ENCODE measurements at places on chromosomes 16 and 17.

- no peak for DNase-seq
These were observed 62.5 kb downstream of the CYLD start for GRCh38 chr16:50804290-50804907.

- DNase-seq = no peak
These were observed 4.9 kb upstream of the PGAP6 start for GRCh38 chr16:386641-387156.

GRCh38 chr16:55955845-55956244, 80.7 kb upstream of the CES5A start:
- DNase-seq = no peak

- DNase-seq = no peak
These were observed 435.6 kb upstream of the DYNLRB2 start for GRCh38 chr16:80105160-80105559.

DNA sequence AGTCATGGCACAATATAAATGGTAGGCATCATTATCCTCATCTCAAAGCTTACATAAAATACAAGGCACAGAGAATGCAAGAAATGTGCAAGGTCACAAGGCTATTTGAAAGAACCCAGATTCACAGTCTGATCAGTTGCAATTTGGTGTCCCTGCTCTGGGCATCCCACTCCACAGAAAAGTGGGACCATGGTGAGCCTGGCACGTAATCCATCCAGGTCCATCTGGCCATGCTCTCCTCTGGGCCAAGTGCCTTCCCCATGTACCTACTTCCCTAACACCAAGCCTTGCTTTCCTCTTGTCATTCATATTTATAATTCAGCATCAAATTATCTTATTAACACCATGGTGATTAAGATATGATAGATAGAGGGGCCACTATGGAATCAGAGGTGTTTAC, 390.0 kb downstream of the CDH11 start:
- DNase-seq = no peak

- DNase-seq = peak; percentile 60
These were observed 324.7 kb downstream of the SEC14L1 start for GRCh38 chr17:77465358-77466041.

- no peak for DNase-seq
These were observed 23.7 kb downstream of the SRL start for GRCh38 chr16:4218202-4218601.

- DNase-seq = no peak
These were observed 8.4 kb upstream of the LGALS3BP start for GRCh38 chr17:78988152-78988551.

- DNase-seq = no peak
These were observed 40.9 kb upstream of the BAHCC1 start for GRCh38 chr17:81354252-81354953.

DNA sequence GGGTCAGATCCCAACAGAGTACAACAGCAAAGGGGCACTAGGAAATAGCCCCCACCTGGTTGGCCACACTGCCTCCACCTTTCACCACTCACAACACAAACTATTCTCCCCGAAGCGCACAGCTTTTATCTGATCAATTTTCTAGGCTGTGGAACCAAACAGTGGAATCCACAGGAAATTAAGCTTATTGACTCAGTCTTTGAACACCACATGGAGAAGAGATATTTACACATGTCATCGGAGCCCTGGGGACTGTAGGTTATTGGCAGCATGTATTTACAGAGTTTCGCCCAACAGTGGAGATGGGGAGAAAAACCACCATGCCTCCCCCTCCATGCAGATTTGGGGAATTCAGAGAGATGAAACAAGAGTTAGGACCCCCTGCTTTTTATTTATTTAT, 154.8 kb downstream of the XYLT1 start:
- no peak for DNase-seq

- no peak for DNase-seq
These were observed 80.8 kb upstream of the CIBAR2 start for GRCh38 chr16:85193115-85193493.

GRCh38 chr16:14193316-14193871, 122.3 kb downstream of the MRTFB start:
- DNase-seq = peak; percentile 11

GRCh38 chr16:81562174-81562849, 117.7 kb downstream of the CMIP start:
- DNase-seq = no peak

DNA sequence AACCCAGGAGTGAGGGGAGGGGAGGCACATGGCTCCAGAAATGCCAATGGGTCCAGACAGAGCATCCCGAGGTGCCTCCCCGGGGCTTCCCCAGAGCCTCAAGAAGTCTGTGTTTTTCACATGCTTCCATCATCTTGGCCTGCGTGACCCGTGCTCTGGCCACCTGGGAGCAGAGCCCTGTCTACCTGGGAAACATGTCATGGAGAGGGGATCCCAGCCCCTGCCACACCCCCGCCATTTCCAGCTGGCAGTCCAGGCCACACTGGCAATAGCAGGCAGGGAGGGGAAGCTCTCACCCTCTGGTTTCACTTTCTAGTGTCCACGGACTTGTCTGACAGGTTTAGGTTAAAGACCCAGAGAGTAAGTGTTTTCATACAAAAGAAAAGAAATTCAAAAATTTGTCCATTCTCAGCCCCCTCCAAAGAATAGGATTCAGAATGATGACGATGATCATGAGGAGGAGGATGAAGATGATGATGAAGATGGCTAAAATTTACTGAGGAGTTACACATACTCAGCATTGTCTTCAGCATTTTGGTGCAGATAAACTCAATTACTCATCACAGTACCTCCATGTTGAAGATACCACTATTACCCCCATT, 9.0 kb downstream of the SMIM5 start:
- DNase-seq = no peak
